Stimulated activated CD4-positive, alpha-beta T cell treated with anti-CD3 and anti-CD28 coated beads, Interleukin-15, amount 100 ng/mL, for 24 hours (primary cell): ENCODE measurements at places on chromosomes 5 and 9.
A peak's percentile ranks its signal among the peaks of the same experiment; 100 is the strongest.

DNA sequence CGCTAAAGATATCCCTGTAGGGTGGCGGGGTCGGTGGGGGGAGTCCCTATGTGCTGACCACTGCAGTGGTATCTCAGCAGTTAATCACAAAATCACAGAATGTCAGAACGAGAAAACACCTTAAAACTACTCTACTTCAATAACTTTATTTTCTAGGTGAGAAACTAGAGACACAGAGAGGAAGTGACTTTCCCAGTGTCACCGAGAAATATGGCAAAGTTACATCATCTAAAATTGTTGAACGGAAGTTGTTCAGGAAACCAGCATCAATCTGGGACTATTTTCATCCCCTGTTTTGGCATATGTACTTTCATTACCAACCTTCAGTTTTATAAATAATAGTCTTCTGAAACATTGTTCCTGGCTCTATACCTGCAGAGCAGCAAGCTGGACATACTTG is 384.0 kb downstream of the SPOCK1 start:
- no peak for DNase-seq

GRCh38 chr9:131650254-131650653 is 89.6 kb downstream of the RAPGEF1 start:
- DNase-seq, result no peak

DNA sequence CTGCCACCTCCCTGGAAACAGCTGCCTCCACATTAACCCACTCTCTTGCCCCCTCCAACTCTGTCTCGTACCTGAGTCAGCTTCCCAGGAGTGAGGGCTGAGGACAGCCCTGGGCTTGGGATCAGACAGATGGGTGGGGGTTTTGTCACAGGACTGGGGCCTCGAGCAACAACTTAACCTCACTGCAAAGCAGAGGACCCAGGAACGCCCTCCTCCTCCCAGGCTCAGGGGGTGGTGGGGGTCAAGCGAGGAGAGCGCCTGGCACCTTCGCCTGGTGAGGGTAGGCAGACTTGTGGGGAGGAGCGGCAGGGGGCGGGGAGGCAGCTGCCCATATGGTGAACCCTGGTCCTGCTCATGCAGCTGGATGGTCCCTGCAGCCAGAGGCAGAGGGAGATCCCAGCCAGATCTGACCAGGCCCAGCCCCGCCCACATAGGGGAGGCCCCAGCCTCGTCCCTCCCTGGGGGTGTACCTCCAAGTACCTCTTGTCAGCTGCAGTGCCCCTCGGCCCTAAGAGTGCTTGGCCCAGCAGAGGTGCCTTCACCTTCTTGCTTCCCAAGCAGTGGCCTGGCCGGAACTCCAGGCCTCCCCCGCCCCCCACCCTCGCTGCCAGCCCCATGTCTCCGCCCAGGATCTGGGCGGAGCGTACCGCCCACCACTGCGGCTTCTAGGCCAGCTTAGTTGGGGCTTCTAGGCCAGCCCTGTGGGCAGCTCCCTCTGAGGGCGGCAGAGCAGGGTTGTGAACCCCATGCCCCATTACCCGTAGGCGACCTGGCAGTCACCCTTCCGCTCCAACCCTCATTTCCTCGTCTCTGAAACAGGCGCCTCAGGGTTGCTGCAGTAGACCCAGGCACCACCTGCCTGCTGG is at the start of gene SARDH:
TSS of gene SARDH (minus strand) at position 579 of the 866 bp plus-strand sequence. CDS start 4,179 bp downstream, outside the sequence.
- peak; percentile 58 for DNase-seq

DNA sequence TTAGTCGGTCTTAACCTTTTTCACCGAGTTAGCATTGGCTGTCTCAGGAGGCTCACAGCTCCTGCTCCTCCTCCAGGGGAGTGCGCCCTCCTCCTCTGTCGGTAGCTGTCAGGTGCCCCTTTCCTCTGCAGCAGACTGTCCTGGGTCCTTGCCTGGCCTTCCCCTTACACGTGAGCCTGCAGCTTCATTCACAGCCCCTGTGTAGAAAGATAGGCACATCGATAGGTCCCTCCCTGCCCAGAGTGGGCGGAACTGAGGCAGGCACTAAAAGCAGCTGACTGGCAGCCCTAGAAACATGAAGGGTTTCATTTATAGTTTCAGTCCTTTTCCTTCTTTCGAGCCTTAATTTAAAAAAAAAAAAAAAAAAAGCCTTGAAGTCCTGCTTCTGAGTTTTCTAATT is 17.2 kb downstream of the TENT4A start:
- DNase-seq, result peak; percentile 44

- DNase-seq, result no peak
Observed at GRCh38 chr9:125447202-125447802, 185.7 kb downstream of the GAPVD1 start.

GRCh38 chr5:178547753-178548415 is 42.3 kb downstream of the COL23A1 start:
- DNase-seq, result no peak

DNA sequence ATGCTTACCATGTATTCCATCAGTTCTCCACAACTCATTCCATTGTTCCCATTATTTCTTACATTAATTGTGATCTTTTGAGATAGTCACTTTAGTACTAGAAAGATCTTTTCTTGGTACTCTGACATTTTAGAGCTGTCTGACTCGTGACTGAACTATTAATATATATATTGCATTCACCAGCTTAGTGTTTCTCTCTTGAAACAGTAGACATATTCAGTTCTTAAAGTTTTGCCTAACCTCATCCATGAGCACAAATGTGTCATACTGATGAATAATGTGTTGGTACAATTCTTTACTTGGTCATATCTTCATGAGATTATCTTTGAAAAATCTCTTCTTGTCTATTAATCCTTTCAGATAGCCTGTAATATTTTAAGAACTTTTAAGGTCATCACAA is 74.3 kb downstream of the NLN start:
- no peak for DNase-seq

GRCh38 chr5:80607832-80608231 is 37.8 kb upstream of the ANKRD34B start:
- DNase-seq, result no peak

GRCh38 chr9:84255696-84256095 is 84.9 kb downstream of the SLC28A3 start:
- DNase-seq, result no peak

DNA sequence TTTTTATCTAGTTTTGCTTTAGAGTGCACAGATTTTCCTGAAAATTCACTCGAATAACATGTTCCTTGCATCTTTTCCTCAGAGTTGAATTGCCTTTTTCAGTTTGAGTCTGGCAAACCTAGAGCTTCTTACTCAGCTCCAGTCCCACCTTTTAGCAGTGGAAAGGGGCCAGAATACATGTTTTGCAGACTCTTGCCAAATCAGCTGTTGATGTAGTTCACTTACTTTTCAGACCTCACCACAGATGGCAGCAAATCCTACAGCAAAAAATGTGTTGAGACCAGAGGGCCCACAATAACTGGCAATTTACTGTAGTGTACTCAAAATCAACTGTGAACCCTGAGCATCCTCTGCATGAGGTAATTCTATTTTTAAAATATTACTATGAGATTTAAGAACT is 545.2 kb upstream of the ACO1 start:
- DNase-seq, result no peak

GRCh38 chr5:75720882-75721281 is 3.6 kb upstream of the POC5 start:
- no peak for DNase-seq

DNA sequence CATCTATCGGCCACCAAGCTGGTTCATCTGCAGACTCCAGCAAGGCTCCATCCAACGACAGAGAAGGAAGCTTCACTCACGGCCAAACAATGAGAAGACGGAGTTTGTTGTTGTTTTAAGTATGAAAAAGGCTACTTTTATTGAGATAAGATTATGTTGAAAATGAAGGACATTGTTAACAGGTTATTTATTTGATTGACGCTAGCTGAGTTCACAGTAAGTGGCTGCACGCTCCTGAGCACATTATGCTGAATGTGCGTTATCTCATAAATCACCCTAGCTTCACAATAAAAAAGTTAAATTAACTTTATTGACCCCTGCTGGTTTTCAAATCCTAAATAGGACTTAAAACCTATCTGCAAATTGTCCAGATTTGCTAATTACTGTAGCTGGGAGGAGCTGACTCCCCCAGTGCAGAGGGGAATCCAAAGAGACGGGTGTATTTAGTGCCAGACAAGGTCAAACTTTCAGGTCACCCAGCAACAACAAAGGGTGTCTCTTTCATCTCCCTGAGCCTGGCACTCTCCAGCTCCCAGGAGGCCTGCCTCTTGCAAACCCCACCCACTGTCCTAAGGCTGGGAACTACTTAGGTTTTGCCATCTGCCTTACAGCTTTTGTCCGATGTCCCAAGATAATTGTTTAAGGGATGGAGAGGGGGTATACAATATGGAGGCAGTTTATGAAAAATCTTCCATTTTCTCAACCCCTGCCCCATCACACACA is 129.2 kb downstream of the ZDHHC21 start:
- no peak for DNase-seq

DNA sequence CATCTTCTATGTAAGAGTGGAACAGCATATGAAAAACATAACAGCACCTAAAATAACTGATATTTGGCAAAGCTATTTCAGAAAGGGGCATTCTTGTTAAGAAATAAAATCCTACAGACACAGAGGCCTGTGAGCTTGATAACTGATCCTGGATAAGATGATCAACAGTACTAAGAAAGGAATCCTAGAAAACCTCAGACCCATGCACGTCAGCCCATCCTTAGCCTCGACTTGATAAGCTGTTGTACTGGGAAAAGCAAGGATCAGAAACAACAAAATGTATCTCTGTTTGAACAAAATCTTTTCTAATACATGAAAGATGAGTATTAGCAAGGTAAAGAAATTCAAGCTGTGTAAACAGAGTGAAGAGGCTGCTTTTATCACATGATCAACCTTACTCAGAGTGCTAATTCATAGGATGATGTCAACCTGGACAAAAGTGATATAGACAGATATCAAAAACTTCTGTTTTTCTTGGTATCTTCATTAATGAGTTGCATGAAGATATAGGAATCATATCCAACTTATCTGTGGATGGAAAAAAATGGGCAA is 15.2 kb downstream of the LIFR start:
- no peak for DNase-seq

DNA sequence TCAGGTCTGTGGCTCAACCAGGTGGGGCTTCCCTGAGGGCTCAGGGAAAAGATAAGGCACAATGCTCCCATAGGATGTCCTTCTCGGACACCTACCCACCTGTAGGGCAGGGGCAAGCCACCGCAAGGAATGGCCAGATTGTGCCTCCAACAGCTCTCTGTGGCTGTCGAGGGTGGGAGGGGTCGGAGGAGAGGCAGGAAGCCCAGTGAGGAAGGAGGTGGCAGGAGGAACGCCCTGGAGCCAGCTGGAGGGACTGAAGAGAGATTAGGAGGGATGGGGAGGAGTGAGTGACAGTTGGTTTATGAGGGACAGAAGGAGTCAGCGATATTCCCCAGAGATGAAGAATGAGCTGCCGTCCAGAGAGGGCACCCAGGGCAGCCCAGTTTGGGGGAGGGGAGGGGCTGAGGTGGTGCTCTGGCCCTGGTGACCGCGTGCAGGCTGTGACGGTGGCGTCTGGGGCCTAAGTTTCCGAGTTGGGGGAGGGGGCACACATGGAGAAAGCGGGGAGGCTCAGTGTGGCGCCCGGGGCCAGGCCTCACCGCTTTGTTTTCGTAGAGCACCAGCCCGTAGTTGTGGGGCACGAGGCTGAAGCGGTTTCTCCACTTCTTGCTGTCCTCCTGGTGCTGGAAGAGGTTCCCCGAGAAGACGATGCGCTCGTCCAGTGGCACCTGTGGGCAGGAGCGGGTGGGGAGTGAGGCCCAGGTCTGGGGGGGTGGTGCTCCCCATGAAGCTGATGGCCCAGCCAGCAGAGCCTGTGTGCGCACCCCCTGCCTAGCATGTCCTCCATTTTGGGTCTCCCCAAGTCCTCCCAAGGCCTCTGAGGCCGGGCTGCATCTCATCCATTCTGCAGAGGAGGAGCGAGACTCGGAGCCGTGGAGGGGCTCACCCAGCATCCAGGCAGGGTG is 75.6 kb downstream of the LRSAM1 start:
- no peak for DNase-seq

DNA sequence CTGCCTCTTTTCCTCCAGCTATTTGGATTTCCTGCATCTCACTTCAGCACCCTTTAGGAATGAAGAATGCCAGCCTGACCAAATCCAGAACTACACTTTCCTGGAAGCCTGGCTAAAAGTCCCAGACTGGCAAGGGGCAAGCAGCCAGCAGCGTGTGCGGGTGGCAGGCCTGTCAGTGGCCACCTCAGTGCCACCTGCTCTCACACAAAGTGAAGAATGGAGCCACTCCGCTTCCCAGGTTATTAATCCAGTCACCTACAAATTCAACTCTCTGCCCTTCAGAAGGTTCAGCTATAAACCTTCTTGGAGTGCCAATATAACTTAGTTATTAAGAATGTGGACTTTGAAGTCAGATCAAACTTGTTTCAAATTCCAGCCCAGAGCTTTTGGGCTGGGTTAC is 6.7 kb upstream of the ALDOB start:
- DNase-seq, result no peak

DNA sequence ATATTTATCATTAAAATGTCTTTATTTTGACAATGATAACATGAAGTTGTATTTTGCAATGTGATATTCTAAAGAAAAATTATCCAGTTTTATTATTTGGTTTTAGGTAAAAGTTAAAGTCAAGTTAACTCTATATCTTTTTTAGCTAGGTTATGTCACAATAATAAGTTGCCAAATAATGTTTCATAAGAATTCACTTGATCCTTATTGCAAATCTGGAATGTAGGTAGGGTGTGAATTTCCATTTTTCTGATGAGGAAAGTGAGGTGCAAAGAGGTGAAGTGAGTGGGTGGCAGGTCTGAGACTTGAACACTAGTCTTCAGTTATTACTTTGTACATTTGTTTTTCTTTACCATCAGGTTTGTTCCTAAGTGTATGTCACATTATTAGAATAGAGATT is 21.5 kb downstream of the SPINK5 start:
- DNase-seq, result no peak

DNA sequence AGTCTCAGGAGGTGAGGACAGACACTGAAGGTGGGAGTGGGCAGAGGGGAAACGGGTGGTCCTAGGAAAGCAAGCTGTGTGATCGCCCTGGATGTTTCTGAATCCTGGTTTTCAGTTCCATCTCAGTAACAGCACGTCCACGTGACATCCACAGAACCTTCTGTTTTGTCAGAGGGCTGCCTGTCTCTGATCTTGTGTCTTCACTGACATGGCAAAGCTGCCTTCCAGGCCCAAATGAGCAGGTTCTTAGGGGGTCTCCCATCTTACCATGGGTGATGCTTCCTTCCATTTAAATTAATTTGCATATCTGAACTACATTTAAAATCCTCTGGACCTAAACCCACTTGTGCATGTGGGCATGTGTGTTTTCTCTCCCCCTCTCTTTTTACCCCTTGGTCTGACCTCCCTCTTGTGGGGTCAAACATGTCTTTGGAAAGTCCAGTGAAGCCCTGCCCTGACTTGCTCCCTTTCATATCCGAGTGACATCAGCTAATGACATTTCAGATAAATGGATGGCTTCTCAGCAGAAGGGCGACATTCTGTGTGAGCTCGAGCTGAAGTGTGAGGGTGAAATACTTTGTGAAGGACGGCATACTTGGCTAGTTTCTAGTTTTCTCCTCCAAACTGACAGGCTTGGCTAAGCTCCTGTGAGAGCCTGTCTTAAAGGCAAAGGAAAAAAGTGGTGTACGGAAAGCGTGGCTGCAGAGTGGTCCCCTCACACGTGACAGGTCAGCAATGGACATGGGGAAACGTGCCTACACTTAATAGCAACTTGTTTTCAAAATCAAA is 204.8 kb upstream of the S1PR3 start:
- DNase-seq, result no peak
